ENCODE measurements at places on chromosomes 5 and 9.

- no peak for DNase-seq
Observed at GRCh38 chr5:76667495-76667894, 44.3 kb upstream of the F2RL2 start.

- no peak for DNase-seq
Observed at GRCh38 chr5:147515269-147515668, 5.4 kb upstream of the DPYSL3 start.

DNA sequence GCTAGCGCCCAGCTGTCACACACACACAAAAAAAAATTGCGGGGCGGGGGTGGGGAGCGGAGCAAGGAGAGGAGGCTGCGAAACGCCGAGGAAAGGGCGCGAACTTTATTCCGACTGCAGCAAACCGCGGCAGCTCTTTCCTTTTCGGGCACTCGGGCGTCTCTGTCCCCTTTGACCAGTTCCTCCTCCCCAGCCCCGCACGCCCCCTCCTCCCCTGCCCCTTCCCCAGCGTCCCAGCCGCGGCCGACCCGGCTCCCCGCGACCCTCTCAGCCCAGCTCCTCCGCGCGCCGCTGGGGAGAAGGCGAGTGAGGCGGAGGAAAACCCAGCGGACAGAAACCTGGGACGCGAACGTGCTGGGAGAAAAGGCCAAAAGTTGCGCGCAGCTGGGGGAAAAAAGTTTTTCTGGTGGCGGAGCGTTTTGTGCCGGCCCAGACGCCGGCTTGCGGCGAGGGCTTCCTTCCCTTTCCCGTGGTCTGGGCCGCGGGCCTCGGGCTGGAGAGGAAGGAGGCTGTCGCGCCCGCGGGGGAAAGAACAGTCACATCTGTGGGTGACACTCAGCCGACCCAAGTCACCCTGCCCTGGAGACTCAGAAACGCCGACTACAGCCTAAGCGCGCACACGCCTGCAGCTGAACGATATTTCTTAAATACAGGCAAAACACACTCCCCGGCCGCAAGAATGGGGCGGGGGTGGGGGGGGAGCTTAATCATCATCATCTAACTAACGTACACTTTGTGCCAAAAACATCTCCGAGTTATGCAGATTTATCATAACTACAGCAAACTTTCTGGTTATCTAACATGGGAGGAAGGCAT is 1.1 kb upstream of the BNC2 start:
- DNase-seq, result no peak

DNA sequence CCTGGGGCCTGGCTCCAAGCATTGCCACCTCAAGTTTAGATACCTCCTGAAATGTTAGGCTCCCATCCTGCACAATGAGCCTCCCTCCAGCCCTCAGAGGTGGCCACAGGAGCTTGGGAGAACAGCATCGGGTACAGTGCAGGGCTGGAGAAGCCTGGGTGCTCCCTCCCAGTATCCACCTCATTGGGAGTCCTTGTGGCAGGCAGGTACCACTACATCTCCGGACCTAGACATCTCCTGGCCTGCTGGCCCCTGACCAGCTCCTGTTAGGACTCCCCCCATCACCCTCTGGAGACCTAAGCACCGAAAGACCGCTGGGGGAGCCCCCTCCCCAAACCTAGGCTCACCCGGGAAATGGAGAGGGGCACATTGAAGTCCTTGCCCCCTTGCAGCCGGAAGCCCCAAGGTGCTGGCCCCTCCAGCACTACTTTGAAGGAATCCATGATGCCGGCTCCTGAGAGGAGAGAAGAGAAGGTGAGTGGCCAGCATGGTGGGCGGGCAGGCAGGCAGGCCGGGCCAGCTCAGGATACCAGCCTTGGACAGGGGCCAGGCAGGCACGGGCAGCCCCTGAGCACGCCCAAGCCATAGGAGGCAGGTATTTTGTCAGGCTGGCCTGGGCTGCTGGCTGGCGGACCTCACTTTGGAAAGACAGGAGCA is 1.2 kb downstream of the PDLIM7 start:
- DNase-seq, result no peak

GRCh38 chr9:133782157-133783130 is 44.3 kb upstream of the SARDH start:
- peak; percentile 36 for DNase-seq

- no peak for DNase-seq
Observed at GRCh38 chr5:55406292-55406691, 98.5 kb downstream of the MTREX start.

DNA sequence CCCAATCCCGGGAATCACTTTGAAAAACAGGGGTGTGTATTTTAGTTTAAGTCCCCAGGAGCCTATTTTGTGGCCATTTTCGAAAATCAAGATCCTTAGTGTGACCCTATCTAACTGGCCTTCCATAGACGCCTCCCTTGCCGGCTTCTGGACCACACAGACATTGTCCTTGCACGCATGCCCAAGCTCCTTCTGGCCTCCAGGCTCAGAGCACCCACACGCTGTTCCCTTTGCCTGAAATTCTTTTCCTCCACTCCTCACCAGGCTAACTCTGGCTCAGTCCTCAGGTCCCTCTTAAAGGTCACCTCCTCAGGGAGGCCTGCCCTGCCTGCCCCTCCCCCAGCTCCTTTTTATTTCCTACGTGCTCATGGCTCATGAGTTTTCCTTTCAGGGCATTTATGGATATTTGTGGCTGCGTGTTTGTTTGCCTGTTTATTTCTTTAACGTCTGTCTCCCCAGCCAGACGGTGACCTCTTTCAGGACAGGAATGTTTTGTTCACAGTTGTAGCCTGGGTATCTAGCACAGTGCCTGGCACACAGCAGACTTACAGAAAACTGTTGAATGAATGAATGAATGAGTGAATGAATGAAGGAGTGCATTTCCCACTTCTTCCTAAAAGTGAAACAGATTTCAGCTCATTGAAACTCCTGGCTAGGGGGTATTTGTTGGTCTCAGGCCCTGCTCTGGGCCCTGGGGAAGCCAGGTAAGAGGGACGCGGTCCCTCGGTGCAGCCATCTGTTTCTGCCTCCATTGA is 79.1 kb upstream of the IER5L start:
- DNase-seq, result no peak

Data from T-helper 1 cell (primary cell).